Suppressor macrophage treated with lipopolysaccharide for 4 hours (primary cell): ENCODE measurements at places on chromosomes 12 and 14.

DNA sequence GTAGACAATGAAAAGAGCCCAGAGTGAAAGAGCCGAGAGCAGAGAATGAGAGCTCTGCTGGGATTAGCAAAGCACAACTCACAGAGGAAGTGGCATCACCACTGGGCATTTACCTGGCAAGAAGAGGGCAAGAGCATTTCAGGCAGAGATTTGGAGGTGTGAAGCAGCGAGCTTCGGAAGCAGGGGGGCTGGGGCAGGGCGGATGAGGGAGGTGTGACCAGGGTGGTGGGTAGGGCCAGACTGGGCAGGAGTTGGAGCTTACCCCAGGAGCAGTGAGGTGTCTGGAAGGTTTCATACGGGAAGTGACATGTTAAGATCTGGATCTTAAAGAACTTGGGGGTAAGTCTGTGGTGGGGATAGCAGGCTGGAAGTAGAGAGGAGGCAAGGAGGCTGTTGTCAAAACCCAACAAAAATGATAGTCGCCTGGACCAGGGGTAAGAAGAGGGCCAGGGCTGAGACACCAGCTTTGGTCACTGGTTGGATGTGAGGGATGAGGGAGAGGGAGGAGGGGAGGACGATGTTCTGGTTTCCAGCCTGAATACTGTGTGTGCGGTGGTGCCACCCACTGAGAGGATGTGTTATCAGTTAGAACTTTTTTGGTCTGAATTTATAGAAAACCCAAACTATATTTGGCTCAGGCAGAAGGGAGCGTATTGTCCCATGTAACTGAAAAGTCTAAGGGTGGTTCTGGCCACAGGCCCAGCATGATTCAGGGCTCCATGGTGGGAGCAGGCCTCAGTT lies 5.2 kb downstream of the SMIM41 start:
- no peak for DNase-seq

GRCh38 chr14:22338917-22339715 lies 249.9 kb downstream of the DAD1 start:
- DNase-seq = no peak

DNA sequence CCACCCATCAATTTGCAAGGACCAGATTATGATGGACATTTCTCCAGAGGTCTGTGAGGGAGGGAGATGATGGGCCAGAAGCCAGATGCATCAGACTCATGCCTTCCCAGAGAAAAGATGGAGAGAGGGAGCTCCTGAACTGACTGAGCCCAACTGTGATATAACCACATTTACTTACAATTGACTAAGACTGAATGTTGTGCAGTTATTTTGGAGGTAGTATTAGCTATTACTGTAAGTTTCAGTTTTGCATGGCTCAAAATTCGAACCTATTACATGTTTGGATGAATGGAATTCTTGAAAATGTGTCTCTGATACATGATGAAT lies 211.1 kb upstream of the SFSWAP start:
- DNase-seq = no peak

DNA sequence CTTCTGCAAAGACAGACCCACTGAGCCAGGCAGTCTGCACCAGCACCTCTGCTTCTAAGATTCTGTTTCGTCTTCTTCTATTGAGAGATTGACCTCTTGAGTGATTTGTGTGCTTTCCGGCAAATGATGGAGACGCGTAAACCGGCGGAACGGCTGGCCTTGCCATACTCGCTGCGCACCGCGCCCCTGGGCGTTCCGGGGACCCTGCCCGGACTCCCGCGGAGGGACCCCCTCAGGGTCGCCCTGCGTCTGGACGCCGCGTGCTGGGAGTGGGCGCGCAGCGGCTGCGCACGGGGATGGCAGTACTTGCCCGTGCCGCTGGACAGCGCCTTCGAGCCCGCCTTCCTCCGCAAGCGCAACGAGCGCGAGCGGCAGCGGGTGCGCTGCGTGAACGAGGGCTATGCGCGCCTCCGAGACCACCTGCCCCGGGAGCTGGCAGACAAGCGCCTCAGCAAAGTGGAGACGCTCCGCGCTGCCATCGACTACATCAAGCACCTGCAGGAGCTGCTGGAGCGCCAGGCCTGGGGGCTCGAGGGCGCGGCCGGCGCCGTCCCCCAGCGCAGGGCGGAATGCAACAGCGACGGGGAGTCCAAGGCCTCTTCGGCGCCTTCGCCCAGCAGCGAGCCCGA lies 703 bp downstream of the ASCL4 start:
- peak; percentile 31 for DNase-seq

- no peak for DNase-seq
These were observed 148.3 kb downstream of the PHLDA1 start for GRCh38 chr12:75883241-75883640.

DNA sequence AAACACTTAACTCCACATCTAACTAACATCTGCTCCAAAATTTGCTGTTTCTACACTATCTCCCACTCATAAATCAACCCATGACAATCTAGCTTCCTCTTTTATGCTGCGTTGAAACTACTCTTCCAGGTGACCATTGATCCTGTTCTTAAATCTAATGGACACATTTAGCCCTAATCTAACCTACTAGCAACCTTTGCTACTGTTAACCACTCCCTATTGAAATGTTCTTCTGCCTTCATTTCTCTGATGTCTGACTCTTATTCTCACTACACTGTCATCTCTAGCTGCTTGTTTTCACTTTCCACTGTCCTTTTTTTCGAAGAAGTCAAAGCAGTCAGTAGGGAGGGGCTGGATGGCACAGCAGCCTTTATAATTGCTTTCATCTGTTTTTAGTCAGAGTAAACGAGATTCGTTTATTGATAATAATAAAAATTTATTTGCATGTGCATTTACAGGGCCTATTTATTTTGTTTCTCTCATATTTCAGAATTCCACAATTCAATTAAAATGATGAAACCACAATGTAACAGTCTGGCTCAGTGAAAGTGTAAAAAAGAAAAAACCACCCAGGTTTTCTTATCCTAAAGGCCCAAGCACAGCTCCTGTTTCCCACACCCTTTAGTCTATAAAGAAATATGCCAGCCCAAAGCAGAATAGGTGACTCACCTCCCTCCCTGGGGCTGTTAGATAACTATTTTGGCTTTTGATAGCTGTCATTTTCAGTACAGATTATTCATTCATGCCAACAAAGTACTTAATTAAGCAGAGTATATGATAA lies 44.9 kb downstream of the ATP2B1 start:
- DNase-seq = peak; percentile 13

GRCh38 chr14:95495538-95496025 lies 20.9 kb downstream of the SYNE3 start:
- peak; percentile 80 for DNase-seq

DNA sequence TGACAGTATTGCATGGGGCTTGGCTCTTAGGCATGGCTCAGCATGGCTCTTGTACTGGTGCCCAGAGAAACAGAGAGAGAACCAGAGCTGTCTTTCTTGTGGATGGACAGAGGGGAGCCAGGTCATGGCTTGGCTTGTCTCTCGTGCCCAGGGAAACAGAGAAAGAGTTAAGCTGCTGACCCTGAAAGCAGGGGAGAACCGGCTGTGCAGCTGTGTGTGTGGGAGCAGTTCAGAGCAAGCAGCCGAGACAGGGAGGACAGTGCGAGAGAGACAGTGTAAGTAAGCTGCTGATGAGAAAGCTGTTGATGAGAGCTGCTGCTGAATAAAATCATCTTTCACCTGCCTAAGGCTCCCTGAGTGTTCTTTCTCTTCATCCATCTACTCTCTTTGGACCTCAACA lies 61.3 kb upstream of the DDHD1 start:
- DNase-seq = no peak

GRCh38 chr14:40623643-40624042 lies 983.0 kb upstream of the LRFN5 start:
- DNase-seq = no peak

DNA sequence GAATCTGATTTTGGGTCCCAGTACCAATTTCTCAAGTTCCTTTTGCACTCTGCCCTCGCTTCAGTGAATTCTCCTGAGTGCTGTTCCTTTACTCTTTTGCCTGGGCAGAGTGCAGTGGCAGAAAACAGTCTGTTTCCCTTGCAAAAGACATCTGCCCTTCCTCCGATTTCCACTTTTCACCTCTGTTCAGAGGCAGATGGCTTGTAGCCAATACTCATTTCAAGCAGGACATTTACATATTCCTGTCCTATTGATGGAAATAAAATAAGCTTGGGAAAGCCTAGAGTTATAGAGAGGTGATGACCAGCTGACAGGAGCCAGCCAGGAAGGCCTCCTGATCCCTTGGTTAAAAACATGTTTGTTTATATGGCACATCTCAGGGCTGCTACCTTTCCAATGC lies 111.0 kb downstream of the SLC8A3 start:
- no peak for DNase-seq

DNA sequence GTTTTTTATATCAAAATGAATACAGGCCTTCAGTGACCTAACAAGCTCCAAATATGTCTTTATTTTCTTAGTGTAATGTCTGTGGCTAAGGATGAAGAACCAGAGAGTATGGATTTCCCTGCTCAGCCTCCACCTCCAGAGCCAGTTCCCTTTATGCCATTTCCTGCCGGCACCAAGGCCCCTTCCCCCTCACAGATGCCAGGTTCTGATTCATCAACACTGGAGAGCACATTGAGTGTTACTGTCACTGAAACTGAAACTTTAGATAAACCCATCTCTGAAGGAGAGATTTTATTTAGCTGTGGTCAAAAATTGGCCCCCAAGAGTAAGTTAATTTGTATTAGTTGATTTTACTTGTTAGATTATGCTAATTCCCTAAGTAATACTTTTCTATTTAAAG lies 61.0 kb downstream of the KIAA0586 start:
- DNase-seq = peak; percentile 71

DNA sequence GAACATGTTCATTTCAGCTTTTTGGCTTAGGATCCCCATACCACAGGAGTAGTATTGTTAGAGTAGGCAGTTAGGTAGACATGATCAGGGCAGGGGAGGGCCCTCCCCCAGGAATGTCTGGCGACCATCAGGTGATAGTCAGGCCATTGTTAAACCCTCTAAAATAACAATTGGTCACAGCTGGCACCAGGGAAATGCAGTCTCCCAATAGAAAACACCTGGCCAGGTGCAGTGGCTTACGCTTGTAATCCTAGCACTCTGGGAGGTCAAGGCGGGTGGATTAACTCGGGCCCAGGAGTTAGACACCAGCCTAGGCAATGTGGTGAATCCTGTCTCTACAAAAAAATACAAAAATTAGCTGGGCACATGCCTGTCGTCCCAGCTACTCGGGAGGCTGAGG lies 187.1 kb downstream of the MON2 start:
- DNase-seq = no peak

DNA sequence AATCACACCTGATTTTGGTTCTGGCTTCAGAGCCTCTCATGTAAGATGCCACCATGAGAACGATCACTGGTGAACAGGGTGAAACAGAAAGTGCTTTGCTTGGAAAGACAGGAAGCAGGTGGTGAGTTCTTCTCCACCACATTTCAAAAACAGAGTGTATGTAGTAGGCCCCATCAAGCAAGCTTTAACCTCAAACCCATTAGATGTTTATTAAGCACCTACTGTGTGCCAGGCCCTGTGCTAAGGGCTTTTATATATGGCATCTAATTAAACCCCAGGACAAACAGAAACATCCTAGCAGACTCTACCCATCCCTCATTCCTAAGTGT lies 47.8 kb upstream of the MED13L start:
- peak; percentile 60 for DNase-seq

- no peak for DNase-seq
These were observed 605.5 kb upstream of the FOXG1 start for GRCh38 chr14:28161040-28161439.

DNA sequence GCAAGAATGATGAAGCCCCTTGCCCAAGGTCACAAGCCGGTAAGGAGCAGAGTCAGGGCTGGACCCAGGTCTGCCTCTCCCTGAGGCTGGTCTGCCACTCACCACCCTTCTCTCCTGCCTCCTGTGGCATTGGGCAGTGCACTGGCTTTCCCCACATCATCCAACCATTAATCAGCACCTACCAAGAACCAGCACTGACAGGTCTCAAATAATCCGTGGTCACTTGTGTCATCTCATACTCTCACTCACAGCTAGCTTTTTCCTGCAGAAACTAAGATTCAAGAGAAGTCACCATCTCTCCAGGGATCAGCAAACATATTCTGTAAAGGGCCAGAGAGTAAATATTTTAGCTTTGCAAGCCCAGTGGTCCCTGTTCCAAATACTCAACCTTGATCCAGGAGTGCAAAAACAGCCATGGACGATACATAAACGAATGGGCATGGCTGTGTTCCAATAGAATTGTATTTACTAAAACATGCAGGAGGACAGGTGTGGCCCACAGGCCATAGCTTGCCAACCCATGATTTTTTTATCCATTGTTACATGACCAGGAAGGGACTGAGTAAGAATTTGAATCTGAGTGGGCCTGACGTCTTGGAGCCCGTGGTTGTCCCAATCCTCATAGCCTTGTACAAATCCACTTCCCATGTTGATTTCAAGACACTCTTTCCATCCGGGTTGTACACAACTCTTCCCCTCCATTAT lies 374.2 kb downstream of the BCL11B start:
- DNase-seq = no peak

DNA sequence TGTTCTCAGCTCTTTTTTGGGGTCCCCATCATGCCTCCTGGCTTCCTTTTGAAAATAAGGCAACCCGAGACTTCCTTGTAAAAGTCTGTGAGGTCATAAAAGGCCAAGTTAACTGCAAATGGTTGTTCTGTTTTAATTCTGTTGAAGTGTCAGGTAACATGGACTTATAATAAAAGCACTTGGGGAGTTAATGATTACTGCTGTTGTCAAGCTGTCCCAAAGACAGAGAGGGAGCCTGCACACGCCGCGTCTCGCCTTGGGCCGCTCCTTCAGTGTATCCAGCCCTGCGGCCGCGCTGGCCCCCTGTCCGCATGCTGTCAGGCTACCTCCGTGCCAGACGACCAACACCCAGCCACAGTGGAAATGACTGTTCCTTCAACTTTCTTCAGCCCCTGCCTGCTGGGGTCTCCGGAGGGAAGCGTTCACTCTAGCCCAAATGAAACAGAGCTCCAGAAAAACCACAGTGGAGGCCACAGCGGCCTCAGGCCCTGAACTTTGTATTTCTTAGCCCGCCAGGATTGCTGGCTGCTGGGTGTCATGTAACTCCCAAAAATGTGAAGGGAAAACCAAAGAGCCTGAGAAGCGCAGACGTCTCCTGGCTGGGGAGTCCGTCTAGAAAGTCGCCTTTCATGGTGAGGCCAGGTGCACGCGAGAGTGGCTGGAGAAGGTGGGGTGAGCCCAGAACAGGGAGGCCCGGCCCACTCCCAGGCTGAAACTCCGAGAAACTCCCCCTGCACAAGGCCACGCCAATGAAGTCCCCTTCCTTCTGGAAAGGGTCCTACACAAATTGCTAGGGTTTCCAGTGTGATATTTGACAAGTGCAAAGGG lies 189.1 kb downstream of the ZFP36L1 start:
- no peak for DNase-seq

DNA sequence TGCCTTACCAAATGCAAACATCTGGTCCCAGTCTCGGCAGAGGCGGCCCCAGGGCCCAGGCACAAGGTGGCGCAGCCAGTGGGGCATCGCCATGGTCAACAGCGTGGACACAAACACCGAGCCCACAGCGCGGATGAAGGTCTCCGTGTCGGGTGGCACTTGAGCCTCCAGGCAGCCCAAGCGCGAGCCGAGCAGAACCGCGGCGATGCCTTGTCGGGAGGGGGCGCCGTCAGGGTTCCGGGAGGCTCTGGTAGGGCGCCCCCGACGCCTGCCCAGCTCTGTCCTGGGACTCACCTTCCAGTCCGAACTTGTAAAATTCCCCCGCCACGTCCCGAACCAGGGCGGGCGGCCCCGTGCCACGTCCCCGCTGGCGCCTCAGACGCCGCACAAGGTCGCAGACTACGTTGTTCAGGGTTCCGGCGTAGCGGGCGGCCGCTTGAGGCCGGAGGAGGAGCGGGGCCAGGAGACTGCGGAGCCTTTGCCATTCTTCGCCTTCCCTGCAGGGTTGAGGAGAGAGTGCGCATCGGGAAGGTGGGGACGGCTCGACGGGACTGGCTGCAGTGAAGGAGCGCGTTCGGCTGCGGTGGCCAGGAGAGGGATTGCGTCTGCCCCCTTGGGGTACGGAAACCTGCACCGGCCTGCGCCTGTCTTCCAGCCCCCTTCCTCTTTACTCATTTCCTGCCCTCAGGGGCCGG lies 1.7 kb downstream of the CYP27B1 start:
- DNase-seq = peak; percentile 61
